ENCODE measurements at places on chromosomes 3 and 15. TPM values are rescaled to one million over a fixed set of nuclear protein-coding genes. Genes with fewer than 3 reads are reported as not detected.

DNA sequence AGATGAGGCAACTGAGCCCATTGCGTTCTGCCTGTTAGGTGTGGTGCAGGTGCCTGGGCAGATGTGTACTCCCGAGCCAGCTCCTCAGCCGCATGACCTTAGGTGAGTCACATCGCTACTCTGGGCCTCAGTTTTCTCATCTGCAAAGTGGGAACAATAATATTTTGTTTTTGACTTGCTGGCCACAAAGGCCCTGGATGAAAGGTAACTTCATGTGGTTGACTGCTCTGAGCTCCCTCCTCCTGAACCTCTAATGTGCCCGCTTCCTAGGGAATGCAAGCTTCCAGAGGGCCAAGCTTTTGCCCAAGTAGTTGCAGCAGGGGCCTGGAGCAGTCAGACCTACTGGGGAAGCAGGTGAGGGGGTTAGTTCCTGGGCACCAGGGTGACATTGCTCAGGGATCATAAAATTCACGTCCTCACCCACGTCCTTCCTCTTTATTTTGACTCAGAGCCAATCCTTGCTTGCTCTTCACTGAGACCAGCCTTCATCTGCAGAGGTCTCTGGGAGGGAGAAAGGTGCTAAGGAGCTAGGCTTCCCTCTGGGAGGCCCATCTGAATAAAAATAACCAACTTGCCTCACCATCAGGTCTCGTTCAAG lies 149.0 kb upstream of the TLE3 start:
- DNase-seq, result no peak

DNA sequence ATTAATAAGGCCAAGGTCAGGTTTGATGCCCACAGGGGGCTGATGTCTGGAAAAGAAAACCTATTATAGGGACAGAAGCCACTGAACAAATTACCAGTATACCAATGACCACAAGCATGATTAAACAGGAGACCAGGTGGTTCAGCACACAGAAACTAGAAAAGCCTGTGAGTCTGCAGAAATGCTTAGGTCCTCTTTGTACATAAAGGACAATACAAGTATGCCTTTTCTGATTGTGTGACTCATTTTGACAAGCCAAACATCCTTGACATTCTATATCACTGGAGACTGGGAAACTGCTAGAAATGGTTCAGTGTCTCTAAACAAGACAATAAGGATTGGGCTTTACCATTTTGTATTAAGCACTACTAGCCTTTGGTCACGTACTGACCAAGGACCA lies 113.2 kb upstream of the MYO5C start:
- peak; percentile 77 for DNase-seq

GRCh38 chr15:80093854-80094418 lies 34.5 kb downstream of the ZFAND6 start:
- DNase-seq, result peak; percentile 20

DNA sequence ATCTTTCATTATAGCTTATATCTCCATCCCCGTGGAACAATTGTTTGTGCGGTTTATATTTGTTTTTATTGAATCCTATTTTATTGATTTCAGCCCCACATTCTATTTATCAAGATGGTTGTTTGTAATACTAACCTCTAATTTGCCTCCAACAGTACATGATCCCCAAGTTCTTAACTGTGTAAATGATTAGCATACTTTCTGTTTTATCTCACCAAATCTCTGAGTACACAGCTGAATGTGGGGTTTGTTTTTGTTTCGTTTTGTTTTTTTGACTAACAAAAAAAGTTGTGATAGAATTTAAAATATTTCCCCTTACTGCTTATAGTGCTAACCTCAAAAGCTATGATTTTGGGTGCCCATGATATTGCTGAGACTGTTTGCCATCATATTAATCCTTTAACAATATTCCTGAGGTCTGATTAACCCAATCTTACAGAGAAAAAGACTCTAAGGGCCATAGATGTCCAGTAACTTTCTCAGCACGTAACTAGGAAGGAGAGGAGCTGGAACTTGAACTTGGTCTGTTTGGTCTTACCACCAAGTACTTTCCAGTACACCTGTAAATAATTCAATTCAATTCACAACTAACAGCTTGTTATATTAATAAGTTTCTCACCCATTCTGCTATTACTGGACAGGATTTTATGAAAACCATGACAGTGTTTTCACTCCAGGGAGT lies 789.8 kb downstream of the TUSC7 start:
- no peak for DNase-seq

DNA sequence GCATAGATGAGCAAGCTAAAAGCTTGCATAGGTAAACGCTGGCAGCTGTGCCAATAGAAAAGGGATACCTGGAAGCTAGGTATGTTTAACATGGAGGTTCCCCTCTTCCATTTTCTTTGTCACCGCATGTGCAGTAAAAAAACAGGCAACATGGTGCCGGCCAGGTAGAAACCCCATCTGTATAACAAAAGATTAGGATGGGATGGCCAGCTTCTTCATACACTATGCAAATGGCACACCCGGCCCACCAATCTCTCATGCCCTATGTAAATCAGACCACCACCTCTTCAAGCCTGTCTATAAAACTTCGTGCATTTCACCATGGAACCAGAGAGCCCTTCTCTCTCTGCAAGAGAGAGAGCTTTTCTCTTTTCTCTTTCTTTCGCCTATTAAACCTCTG lies 224.3 kb upstream of the P2RY1 start:
- no peak for DNase-seq

- no peak for DNase-seq
These were observed 22.3 kb downstream of the VPS39 start for GRCh38 chr15:42185801-42186200.

DNA sequence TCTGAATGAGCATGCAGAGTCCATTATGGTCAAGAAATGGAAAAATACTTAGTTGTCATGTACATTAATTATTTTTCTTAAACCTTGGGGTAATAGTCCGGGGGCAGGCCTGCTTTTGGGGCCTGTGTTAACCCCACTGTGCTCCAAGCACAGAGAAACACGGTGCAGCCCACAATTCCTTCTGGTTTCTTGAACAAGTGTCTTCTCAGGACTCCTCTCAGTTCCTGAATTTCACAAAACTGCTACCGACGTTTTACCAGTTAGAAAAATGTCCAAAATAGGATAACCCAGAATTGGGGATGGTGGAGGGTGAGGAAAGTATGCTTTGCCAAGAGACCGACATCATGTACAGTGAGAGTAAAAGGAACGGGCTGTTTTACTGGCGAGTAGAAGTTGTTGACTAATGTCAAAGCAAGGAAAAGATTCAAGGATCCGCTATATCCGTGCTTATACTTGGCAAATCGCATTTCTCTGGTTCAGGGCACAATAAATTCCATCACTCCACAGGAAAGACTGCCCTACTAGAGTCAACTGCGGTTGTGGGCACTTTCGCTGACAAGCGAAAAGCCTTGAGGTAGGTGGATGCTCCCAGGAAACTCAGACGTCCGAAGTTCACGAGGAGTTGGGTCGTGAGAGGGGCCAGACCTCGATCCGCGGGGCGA lies 495 bp upstream of the NXPE3 start:
- no peak for DNase-seq

GRCh38 chr15:80861731-80862170 lies 82.6 kb downstream of the CEMIP start:
- DNase-seq, result no peak

- no peak for DNase-seq
These were observed 427.5 kb downstream of the PDCD6IP start for GRCh38 chr3:34225821-34226366.

DNA sequence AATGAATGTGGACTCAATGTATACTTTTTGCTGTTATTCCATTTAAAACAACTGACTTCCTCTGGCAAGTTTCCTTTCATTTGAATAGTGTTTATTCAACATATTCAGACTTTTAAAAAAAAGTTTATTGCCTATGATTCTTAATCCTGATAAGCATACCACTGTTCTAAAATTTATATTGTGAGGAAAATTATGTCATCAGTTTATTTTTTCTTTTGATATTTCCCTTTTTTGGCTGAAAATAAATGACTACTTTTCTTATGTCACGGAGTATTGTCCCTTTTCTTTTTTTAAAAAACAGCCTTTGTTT lies 109.5 kb downstream of the CDIN1 start:
- no peak for DNase-seq

- DNase-seq, result no peak
These were observed 253.6 kb upstream of the ZNF717 start for GRCh38 chr3:76038949-76039348.

- no peak for DNase-seq
These were observed 203.0 kb downstream of the GHSR start for GRCh38 chr3:172245241-172245640.

GRCh38 chr3:14561051-14561960 lies 21.2 kb upstream of the GRIP2 start:
- no peak for DNase-seq

GRCh38 chr3:100992231-100993012 lies 799 bp downstream of the ABI3BP start:
- peak; percentile 71 for DNase-seq

DNA sequence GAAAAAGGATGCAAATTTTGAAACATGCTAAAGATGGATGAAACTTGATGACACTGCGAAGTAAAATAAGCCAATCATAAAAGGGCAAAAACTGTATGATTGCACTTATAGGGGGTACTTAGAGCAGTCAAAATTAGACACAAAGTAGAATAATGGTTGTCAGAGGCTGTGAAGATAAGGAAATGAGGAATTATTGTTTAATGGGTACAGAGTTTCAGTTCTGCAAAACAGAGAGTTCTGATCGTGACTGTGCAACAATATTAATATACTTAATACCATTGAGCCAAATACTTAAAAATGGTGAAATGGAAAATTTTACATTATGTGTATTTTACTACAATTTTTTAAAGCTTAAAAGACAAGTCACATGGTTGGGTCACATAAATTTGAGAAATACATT lies 35.1 kb downstream of the UBE3A start:
- no peak for DNase-seq

GRCh38 chr15:41286665-41287333 lies 45.6 kb downstream of the OIP5 start:
- no peak for DNase-seq

- DNase-seq, result no peak
These were observed 277.1 kb downstream of the MAGI1 start for GRCh38 chr3:65761446-65762234.

DNA sequence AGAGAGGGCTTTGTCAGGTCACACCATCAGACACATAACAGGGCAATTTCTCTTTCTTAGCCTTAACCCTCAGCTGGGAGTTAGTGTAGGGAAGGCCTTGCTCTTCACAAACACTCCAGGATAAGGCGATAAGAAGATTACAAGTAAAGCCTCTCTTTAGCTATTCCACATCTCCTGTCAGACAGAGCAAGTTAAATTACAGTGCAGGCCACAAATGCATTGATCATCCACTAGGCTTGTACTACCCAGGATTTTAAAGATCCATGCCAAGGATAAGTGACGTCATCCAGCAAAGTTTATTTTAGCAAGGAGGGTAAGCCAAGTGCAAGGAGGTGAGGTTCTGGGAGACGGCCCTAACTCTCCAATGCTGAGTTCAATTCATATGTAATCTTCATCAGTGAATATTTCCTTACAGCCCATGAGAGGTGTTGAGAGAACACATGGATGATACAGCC lies 890.6 kb upstream of the NR2F2 start:
- no peak for DNase-seq

GRCh38 chr3:118810499-118811035 lies 224.1 kb downstream of the IGSF11 start:
- no peak for DNase-seq

GRCh38 chr3:142863930-142864920 lies 24.7 kb downstream of the PCOLCE2 start:
- no peak for DNase-seq

DNA sequence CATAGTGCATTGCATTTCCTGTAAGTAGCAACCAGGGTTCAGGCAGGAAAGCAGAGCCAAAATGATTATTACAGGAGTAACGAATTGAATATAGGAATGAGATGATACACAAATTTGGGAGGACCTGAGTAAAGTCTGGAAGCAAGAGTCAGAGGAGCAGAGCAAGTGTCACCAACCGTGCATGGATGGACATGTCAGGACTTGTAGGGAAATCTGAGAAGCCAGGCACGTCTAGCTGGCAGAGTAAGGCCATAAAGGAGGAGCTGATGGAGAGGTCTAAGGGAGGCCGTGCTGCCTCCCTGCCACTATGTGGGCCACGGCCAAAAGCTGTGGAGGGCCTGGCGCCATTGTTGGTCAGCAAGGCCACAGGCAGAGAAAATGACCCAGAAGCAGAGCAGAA lies 22.4 kb downstream of the GJD2 start:
- no peak for DNase-seq

GRCh38 chr3:165133188-165133899 lies 55.0 kb upstream of the SI start:
- no peak for DNase-seq

GRCh38 chr15:25800761-25801515 lies 62.2 kb downstream of the ATP10A start:
- no peak for DNase-seq

GRCh38 chr3:185711255-185711870 lies 113.5 kb downstream of the IGF2BP2 start:
- DNase-seq, result peak; percentile 75

DNA sequence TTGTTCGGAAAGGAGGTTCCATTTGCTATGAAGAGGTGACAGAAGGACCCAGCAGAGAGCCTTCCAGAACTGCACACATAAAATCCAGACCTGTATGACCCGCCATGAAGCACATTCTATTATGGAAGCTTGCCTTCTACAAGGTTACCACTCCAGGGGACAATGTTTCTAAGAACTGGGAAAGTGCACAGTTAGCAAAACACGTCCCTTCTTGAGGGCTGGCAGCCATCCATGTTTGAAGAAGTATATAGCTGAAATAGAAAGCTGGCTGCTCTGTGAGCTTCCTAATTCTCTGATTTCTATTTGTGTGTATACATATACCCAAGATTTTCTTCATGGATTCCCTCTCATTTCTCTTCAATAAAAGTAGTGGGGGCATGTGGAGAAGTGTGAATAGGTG lies 74.6 kb downstream of the CNTN3 start:
- no peak for DNase-seq

GRCh38 chr15:64809649-64810496 lies 15.6 kb downstream of the PIF1 start:
- DNase-seq, result peak; percentile 83

GRCh38 chr3:183473969-183474368 lies 45.5 kb upstream of the MCF2L2 start:
- DNase-seq, result no peak

DNA sequence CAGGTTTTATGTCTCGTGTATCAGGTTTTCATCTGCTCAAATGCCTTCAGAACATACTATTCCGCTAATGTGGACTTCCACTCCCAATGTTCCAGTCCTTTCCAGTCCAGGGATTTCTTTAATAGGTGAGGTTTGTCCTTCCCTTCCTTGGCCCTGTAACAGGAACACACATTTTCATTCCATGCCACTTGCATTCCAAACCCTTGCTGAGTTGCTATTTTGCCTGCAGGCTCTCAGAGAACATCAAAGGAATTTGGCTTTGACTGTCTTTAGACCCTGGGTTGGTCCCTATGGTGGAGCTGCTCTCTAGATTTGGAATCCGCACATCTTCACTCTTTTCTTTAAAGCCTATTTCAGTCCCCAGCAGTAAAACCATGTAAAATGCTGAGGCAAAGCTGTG lies 12.3 kb upstream of the ALCAM start:
- DNase-seq, result no peak

The ANKRD34C gene
- total RNA-seq, result not detected

The RARB gene
- total RNA-seq, result 1.5 TPM

The NRROS gene
- 13.4 TPM for total RNA-seq

The CSPG4 gene
- 0.19 TPM for total RNA-seq

The MCF2L2 gene
- total RNA-seq, result 0.84 TPM

The RETNLB gene
- total RNA-seq, result not detected

The GOLGA6B gene
- total RNA-seq, result not detected

The HIGD2B gene
- total RNA-seq, result not detected

The KCNMB3 gene
- 3.9 TPM for total RNA-seq

The CHL1 gene
- 0.09 TPM for total RNA-seq

The NOX5 gene
- total RNA-seq, result under 0.01 TPM

The CHRFAM7A gene
- total RNA-seq, result 0.51 TPM

The C3orf62 gene
- total RNA-seq, result 1.5 TPM

The BFSP2 gene
- total RNA-seq, result not detected
